G401 (cell line): ENCODE measurements at places on chromosomes 3 and 15. TPM values are rescaled to one million over a fixed set of nuclear protein-coding genes. Genes with fewer than 3 reads are reported as not detected.
A peak's percentile ranks its signal among the peaks of the same experiment; 100 is the strongest.

The ZMYND10 gene
- 10.1 TPM in 1 of 2 replicates, not detected in the other for total RNA-seq

The GPR62 gene
- total RNA-seq: not detected in 2 replicates

The SNX33 gene
- 13.9 and 15.1 TPM in 2 replicates for total RNA-seq

The CPNE9 gene
- 0.80 and 3.9 TPM in 2 replicates for total RNA-seq

The CRYGS gene
- total RNA-seq: 0.37 and 2.0 TPM in 2 replicates

The SYNPR gene
- total RNA-seq: not detected in 2 replicates

The CLDN16 gene
- total RNA-seq: not detected in 2 replicates

The TAGLN3 gene
- not detected in 2 replicates for total RNA-seq

The CSTA gene
- not detected in 2 replicates for total RNA-seq

GRCh38 chr3:43528498-43529099 is 93.2 kb downstream of the ANO10 start:
- no peak for DNase-seq

GRCh38 chr3:150217691-150218090 is 190.4 kb upstream of the TSC22D2 start:
- DNase-seq: no peak

GRCh38 chr15:98782801-98783200 is 134.5 kb downstream of the IGF1R start:
- no peak for DNase-seq

GRCh38 chr3:187900993-187901755 is 155.9 kb upstream of the BCL6 start:
- DNase-seq: no peak

DNA sequence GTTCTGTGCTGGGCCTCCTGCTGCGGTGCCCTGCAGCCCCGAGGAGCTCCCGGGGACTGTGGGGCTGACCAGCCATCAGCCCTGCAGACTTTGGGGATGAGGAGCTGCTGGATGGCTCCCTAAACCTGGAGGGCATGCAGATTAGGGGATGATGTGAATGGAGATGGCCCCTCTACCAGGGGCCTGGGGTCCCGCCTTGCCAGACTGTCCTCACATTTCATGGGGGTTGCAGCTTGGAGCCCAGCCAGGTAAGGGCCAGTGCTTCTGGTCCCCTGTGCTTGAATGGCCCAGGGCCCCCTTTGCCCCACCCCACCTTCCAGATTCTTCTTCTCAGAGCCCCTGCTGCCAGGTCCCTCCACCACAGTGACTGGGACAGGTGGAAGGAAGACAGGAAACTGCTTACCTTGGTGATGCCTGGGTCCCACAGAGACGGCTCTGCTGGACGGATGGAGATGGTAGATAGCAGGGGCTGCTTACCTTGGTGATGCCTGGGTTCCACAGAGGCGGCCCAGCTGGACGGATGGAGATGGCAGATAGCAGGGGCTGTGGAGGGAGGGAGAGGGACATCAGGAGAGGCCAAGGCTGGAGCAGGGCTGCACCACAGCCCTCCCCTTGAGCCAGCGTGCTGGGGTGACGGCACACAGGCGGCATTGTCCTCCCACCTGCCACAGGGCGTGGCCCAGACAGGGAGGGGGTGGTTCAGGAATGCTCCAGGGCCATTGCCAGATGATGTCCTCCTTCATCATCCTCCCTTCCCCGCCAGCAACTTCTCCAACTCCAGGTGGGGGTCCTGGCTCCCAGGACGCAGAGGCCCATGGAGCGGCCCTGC is at the start of gene SPTBN5:
Gene SPTBN5 (minus strand): TSS at position 632 of the 829 bp plus-strand sequence. CDS start 556 bp downstream, at position 76.
- DNase-seq: no peak

DNA sequence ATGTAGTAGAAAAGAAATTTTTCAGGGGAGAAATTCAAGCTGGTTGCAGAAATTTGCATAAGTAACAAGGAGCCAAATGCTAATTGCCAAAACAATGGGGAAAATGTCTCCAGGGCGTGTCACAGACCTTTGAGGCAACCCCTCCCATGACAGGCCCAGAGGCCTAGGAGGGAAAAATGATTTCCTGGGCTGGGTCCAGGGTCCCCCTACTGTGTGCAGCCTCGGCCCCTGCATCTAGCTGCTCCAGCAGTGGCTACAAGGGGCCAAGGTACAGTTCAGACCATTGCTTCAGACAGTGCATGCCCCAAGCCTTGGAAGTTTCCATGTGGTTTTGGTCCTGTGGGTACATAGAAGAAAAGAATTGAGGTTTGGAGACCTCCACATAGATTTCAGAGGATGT is 70.7 kb downstream of the ZPLD1 start:
- DNase-seq: no peak

DNA sequence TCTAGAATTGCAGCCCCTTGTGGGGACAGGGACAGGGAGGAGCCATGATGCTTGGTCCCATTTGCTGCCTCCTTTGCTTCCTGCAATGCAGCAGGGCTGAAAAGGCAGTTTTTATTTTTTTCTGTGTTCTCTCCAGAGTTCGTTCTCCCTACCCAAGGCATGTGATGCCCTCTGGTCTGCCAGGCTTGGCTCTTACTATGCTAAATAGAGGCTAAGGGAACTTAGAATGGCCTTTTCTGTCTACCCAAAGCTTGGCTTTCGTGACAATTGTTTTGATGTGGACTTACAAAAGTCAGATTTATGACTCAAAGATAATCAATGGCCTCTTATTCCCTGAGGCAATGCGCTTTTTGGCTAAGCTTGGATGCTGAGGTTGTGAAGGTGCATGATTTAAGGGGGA is 293.3 kb upstream of the TBL1XR1 start:
- no peak for DNase-seq

- no peak for DNase-seq
Observed at GRCh38 chr3:35486295-35486694, 153.0 kb upstream of the ARPP21 start.

DNA sequence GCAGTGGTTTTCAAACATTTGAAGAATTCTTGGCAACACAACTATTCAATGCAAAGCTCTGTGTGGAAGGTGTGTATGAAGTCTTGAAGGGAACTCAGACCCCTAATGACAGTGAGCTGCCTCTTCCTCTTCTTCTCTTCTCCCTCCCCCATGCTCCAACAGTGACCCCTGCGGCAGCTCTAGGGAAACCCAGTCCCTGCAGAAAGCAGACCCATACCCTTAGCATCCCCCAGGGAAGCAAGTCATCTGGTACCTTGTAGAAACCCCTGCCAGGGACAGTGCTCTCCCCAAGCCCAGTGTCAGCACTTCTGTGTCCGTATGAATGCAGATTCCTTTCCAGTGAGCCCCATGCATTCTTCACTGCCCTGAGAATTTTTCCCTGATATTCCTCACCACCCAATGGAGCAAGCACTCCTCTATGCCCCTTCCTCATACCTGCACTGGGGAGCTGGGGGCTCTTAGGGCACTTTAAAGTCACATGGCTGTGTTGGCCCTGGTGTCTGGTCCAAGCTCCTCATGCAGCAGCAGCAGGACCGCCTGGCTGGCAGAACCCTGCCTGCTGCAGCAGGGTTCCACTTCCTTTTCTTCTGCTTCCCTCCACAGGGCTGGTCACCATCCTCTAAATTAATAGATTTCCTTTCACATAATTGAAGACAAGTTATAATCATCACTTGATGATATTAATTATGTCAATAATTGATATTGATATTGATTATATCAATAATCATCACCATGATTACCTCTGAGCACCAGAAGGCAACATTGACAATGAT is 442.5 kb downstream of the EPHB1 start:
- no peak for DNase-seq

- DNase-seq: no peak
Observed at GRCh38 chr3:117192888-117193287, 483.3 kb downstream of the TUSC7 start.

GRCh38 chr15:52529341-52529924 is 753 bp upstream of the MYO5A start:
- peak; percentile 64 for DNase-seq

DNA sequence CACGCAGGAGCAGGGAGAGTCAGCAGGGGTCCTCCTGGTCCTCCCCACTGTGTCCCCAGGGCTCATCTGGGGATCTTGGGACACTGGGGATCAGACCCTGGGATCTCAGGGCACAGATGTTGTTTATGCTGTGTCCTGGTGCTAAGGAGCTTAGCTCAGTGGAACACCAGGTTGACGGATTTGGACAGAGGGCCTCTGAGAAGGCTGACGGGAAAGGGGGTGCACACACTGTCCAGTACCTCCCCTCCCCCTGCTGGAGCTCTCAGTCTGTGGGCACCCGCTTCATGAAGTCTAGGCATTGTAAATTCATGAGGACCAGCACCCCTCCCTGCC is 21.9 kb upstream of the SEMA3F start:
- no peak for DNase-seq

DNA sequence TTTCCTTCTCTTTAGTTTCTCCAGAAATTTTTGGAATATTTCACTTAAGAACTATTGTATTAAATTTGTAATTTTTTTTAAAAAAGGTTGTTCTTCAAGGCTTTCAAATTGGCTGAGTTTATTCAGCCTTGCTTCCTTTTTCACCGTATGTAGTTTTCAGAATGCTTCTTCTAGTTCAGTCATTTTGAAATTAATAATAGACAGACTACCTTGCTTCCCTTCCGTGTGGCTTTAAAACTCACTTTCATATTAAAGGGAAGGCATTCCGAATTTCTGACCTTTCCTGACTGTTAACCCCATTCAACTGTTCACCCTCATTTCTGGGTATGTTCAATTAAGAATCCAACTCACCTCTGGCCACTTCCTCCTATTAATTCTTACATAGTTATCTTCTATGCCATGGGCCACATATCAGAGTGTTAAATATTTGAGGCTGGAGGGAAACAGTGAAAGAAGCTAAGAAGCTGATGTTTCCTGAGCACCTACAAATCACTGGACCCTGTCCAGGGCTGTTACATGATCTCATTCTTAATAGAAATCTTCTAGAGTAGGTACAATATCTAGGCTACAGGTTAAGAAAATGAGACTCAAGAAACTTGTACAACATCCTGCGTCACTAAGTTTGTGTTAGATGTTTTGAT is 237.5 kb downstream of the P3H2 start:
- no peak for DNase-seq

- no peak for DNase-seq
Observed at GRCh38 chr3:173660645-173661299, 263.2 kb downstream of the NLGN1 start.

GRCh38 chr3:193819117-193820010 is 226.4 kb downstream of the OPA1 start:
- no peak for DNase-seq

DNA sequence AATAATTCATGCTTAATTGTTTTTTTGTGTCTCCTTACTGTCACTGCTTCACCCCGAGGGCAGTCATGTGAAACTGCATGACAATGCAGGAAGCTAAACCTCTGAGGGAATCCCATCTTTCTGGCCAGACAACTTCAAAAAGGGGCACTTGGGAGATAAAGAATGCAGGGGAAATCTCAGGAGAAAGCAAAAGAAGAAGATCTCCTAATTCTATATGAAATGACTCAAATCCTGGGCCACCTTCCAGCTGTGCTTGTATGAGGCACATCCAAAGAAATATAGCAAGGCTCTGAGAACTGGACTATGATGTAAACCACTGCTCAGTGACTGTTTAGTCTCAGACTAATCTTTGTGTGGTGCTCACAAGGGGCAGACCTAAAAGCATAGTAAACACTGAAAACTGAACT is 22.6 kb upstream of the UMPS start:
- no peak for DNase-seq

DNA sequence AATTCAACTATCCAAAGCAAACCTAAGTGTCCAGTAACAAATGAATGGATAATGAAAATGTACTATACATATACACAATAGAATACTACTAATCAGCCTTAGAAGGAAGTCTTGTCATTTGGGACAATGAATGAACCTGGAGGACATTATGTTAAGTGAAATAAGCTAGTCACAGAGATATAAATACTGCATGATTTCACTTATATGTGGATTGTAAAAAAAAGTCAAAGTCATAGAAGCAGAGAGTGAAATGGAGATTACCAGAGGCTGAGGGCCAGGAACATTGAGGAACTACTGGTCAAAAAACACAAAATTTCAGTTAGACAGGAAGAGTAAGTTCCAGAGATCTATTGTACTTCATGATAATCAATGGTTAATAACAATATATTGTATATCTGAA is 33.6 kb downstream of the MYO5A start:
- DNase-seq: no peak

- DNase-seq: no peak
Observed at GRCh38 chr3:129974564-129974832, at the start of gene TRH. Gene TRH, plus strand, starts transcription at chr3:129974720. Its CDS starts 1,097 bp downstream, at chr3:129975817.

DNA sequence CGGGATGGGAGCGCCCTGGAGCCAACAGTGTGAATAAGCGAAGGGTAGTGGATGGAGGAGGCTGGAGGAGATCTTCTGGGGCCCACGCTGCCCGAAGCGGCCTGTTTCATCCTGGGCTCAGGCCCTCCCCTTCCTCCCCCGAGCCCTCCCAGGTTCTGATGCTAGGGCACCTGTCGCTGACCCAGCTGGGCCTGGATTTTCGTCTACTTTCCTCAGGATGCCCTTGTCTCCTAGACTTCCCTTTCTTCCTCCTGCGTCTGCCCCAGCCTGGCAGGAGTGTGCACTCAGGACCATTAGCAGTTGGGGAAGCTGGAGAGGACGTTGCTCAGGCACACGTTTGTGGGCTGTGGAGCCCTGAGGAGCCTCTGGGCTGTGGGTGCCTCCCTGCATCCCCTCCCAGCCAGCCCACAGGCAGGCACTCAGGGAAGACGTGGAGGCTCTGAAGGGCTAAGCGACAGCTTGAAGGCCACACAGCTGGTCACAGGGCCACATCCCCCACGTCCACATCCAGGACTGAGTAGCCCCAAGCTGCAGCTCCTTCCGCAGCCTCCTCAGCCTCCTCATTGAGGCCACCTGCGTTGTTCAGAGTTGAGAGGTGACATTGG is 23.9 kb upstream of the PIGZ start:
- no peak for DNase-seq

GRCh38 chr3:187044206-187044605 is 95.1 kb downstream of the RPL39L start:
- DNase-seq: no peak

DNA sequence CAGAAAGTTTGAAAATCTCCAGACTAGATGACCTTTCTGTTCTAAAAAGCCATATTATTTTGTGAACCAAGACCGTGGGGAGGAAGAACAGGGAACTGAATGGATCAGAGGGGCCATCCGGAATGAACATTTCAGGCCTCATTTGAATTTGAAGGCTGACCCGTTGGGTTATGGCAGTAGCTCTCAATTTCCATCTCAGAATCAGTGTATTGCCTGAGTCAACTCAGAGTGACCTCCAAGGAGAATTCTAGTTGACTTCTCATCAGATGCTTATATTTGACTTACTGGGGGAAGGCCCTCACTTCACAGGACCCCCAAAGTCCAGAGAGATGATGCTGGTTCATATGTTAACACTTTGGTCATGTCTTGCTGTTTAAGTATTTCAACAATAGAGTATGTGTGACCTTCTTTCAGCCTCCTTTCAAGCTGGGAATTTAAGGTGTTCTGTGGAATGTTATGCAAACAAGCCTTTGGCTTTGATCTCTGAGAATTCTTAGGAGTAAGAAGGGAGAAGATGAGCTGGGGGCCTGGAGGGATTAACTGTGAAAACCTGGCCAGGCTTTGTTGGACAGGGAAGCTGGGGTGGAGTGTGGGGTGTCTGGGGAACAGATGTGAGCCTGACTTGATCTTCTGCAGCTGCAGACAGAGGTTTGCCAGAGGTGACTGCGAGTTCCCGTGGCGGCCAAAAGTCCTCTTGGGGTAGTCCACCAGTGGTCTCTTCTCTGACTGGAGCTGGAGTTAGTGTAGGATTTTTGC is 111.2 kb upstream of the RGMA start:
- no peak for DNase-seq

- no peak for DNase-seq
Observed at GRCh38 chr3:155766206-155766605, 21.3 kb upstream of the PLCH1 start.

- DNase-seq: no peak
Observed at GRCh38 chr3:148500881-148501280, 196.8 kb upstream of the AGTR1 start.
